NCI-H2107 (cell line): ENCODE measurements at places on chromosomes 6 and 20.

- no peak for DNase-seq
Measured at GRCh38 chr6:20819774-20820400, 285.6 kb downstream of the CDKAL1 start.

DNA sequence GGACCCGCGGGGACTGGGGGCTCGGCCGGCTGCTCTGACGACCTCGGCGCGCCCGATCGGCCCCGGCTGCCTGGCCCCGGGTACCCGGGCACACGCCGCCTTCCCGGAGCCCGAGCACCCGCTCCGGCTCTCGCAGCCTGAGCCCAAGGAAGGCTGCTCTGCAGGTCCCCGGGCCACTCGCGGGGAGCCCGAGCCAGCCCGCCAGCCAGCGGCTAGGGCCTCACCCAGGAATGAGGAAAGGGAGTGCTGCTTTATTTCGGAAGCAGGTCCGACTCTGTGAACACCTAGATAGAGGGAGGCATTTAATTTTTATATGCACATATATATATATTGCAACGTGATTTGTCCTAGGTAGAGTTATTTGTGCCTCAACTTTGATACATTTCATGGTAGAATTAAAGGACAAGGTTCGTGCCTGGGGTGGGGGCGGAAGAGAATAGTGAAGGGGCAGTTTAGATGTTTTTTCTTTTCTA, 15.5 kb downstream of the FOXA2 start:
- no peak for DNase-seq

DNA sequence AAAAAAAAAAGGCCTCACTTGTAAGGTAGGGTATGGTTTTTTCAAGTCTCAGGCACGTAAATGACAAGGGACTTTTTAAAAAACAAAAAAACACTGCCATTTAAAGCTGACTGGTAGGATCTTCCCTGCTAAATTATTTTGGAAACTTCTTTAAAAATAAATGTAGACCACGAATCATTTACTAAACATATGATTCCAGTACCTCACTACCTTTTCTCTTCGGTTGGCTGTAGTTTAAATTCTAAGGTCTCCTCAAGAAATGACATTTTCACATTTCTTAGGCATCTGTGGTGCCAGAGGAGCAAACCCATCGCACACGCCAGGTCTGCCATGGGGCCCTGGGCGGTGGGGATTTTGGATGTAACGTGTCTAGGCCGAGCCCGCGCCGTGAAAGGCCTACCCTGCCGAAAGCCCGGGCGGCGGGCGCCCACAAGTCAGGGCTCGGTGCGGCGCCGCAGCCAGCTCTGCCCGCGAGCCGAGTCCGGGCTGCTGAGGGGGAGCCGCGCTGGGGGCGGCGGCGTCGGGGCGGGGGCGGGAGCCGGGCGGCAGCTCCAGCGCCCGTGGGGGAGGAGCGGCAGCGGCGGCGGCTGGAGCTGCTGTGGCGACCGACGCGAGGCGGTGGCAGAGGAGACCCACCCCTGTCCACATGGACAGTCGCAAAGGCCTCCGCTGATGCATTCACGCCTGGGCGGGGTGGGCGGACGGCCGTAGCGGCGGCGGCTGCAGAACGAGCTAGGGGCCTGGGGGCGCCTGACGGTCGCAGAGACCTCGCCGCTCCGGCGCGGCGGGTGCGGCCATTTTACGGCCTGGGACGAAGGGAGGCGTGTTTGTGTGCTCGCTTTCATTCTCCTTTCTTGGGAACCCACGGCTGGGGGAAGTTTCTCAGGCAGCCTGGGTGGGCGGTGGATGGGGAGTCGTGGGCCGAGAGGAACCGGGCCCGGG, at the start of gene SENP6:
Gene SENP6, plus strand, starts transcription at position 577 of the 942 bp plus-strand sequence. CDS start 645 bp downstream, outside the sequence.
- peak; percentile 18 for DNase-seq

DNA sequence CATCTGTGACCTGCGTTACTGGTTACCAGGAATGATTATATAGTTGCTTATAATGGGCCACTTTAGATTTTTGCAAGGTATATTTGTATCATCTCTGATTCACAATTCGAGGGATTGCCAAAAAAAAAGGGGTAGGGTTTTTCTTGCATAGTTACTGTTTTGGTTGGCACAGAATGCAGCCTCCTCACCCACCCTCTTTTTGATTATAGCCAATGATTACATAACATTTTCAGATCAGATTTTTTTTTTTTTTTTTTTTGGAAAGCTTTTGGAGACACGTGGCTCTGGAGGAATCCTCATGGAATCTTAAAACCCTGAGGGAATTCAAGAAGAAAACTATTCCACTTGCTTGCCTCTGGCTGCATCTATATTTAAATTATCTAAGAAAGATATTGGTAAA, 53.7 kb downstream of the UST start:
- DNase-seq, result no peak

DNA sequence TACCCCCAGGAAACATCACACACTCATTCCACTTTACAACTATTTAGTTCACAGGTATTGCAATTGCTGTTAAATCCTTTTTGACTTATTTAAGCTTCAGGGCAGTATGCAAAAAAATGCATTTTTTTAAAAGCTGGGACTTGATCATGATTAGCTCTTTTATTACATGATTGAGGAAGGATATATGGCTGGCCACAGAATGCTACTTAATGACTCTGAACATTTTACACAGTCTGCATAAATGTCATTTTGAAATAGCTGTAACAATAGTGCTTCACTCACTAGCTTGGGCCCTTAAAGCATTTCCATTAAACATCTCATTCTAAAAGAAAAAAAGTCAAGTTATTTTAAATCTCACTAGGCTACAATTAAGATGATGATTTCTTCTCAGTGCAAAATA, 429.7 kb downstream of the FRK start:
- DNase-seq, result no peak

GRCh38 chr20:21048841-21049273, 57.3 kb downstream of the LINC00237 start:
- no peak for DNase-seq

- DNase-seq, result no peak
Measured at GRCh38 chr6:122747573-122747972, 31.9 kb upstream of the FABP7 start.

DNA sequence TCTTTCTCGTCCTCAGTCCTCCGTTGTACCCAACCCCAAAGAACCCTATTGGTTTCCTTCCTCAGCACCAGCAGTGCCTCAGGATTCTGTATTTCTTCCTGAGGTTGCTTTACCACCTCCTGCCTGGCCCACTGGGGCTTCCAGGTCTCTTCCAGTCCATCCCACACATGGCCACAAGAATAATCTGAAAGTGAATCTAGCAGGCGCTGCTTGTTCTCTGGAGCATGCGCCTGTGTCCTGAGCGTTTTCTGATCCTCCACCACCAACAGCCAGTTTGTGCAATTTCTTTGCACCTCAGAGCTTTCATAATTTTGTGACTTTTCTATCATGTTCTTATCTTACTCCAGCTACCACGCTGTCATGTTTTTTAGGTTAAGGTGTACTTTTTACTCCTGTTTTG, 11.6 kb upstream of the HSP90AB1 start:
- no peak for DNase-seq

- no peak for DNase-seq
Measured at GRCh38 chr6:117145940-117146339, 119.4 kb upstream of the VGLL2 start.

DNA sequence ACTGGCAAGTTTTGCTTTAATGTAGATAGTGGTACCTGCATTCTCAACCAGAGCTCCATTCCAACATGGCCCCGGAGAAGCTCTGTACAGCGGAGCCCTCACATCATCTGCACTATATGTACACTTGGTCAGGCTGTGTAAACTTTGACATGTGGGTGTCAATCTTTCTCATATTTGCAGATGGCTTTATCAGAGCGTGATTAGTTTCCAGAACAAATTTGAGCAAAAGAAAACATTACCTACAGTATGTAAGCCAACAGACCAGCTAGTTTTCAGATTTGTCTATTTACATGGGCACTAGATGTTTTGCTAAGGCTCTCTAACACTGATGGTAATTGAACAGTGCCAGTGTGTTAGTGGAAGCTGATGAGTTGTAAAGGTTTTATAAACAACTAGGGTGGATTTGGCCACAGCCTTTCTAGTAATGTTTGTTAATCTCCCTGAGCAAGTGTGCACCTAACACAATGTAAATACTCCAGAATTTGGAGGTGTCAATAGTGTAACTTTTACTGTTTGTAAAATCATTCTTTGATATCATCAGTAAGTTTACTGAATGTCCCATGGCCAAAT, 131.8 kb downstream of the FOXA2 start:
- no peak for DNase-seq

- no peak for DNase-seq
Measured at GRCh38 chr6:42720739-42721138, 1.7 kb downstream of the PRPH2 start.

- no peak for DNase-seq
Measured at GRCh38 chr6:89934685-89935366, 40.6 kb downstream of the GJA10 start.

DNA sequence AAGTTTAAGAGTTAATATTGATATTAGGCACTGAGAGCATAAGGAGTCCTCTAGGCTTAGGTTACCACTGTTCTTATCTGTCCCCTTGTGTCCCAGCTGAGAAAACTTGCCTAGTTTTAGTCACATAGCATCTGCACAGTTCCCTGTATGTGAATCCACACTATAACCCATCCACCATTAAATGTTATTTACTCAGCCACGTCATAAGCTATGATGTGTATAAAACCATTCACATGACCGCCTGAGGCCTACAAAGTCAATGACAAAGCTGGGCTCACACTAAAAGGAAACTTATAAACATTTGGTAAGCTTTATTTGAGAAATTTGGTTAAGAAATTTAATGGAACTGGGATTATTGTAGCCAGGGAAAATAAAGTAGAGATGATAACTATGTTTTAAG, 59.2 kb upstream of the TFAP2D start:
- DNase-seq, result no peak

GRCh38 chr20:63023936-63024571, 17.3 kb upstream of the BHLHE23 start:
- no peak for DNase-seq

GRCh38 chr20:3082306-3082951, 2.1 kb downstream of the AVP start:
- DNase-seq, result no peak

GRCh38 chr6:14889611-14890593, 356.0 kb upstream of the JARID2 start:
- no peak for DNase-seq

- no peak for DNase-seq
Measured at GRCh38 chr20:35523298-35523888, 6.1 kb downstream of the C20orf173 start.

- no peak for DNase-seq
Measured at GRCh38 chr6:170329321-170329720, 22.8 kb downstream of the FAM120B start.

DNA sequence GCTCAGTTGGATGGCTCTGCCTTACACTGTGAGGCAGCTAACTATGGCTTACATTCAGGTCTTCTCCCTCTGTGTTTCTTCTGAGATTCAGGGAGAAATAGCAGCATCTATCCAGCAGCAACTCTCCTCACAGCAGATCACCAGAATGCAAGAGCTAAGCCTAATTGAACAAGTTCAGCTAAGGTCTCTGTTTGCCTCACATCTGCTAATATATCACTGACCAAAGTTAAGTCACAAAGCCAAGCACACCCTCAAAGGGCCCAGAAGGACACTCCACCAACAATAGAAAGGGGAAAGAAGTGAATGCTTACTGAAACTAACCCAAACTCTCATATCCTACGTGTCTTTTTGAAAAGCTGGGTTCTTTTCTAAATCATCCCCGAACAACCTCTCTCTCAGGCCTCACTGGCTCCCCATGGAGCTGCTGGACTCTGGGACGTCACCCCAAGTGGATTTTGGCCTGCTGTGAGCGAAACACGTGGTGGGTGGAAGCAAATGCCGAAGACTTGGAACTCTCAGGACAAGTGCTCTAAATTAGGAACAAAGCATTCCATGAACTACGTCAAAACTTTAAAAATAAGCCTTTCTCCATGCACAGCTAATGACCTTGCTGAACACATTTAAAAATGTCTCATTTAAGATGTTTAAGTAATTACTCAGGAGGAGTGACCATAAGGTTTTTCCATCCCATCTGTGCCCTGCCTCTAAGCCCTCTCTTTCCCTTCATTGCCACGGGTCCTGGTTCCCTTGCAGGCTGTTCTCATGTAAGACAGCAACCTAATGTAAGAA, 167.5 kb upstream of the PLCB4 start:
- DNase-seq, result no peak

DNA sequence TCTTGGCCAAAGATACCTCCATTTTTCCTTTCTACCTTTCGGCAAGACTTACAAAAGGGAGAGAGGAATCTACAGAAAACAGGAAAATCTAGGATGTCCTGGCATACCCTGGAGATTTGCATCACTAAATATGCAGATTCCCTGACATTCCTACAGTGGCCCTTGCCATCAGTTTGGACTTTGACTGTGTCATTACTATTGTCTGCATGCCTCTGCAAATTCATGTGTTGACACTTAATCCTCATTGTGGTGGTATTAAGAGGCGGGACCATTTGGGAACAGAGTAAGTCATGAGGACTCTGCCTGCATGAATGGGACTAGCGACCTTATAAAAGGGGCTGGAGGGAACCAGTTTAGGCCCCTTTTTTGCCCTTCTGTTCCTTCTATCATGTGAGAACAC, 50.5 kb upstream of the DTNBP1 start:
- DNase-seq, result no peak

DNA sequence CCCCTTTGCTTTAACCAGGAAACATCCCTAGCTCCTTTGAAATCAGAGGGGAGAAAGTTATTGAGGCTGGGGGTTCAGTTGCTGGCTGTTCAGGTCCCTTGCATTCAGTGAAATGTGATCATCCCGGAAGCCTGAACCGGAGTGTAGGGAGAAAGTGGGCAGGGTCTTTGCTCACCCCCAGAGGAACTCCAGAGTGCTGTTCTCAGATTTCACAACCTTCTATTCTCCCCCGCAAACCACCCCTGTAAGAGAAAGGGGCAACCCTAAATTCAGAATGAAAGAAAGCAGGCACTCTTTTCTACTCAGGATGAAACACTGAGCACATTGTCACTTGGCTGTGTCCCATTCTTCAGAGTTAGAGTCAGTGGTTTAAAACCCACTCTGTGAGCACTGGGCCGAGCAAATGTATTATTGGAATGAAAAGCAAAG, 139.8 kb downstream of the KHDC1L start:
- no peak for DNase-seq

DNA sequence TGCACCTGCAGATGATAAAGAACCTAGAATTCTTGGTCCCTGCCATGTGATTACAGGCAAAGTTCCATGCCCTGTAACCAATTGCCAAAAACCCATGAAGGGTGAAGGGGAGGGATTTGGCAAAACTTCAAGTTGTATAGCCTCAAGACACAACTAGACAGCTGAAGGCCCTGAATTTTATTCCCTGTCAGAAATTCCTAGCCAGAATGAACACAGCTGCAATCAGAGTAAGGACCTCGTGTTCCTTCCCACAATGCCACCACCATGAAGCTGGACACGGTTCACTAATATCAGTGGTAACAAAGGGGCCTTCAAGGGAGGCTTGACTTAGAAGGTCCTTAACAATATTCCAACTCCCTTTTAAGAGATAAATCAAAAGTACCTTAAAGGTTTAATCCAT, 22.5 kb upstream of the IRAK1BP1 start:
- DNase-seq, result no peak

GRCh38 chr6:13025893-13026499, 302.3 kb downstream of the TBC1D7 start:
- DNase-seq, result no peak

GRCh38 chr6:93365445-93365844, 53.9 kb downstream of the EPHA7 start:
- no peak for DNase-seq

- no peak for DNase-seq
Measured at GRCh38 chr6:44451803-44452695, 64.5 kb downstream of the CDC5L start.

GRCh38 chr6:139758209-139758611, 383.8 kb upstream of the CITED2 start:
- DNase-seq, result no peak

GRCh38 chr20:40467067-40467466, 222.0 kb downstream of the MAFB start:
- no peak for DNase-seq
